ENCODE measurements at places on chromosomes 13 and 19.

- no peak for DNase-seq
Observed at GRCh38 chr13:35025314-35025713, 83.2 kb downstream of the NBEA start.

GRCh38 chr13:45298206-45298505, 42.8 kb downstream of the TPT1 start:
- no peak for DNase-seq

- DNase-seq = no peak
Observed at GRCh38 chr13:44355621-44356020, 18.0 kb upstream of the SERP2 start.

GRCh38 chr19:49119411-49120324, at the start of gene PPFIA3:
Gene PPFIA3, plus strand, starts transcription at chr19:49119544. Its CDS starts 8,330 bp downstream, at chr19:49127874.
- no peak for DNase-seq

GRCh38 chr19:585551-586110, 4.0 kb upstream of the HCN2 start:
- DNase-seq = no peak

DNA sequence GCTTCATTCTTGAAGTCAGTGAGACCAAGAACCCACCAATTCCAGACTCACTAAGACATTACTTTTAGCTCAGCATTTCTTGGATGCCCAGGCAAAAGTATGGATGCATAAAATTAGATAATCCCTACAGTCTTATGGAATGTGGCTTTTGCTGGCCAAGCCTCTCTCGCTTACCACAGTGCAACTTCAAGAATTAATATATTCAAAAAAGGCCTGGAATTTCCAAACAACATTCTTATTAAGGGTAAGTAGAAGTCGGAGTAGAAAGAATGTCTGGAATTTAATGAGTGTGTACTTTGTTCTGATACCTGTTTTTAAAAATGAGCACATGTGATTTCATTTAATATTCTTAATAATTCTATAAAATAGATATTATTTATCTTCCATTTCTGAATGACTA, 302.4 kb upstream of the TMTC4 start:
- DNase-seq = no peak

DNA sequence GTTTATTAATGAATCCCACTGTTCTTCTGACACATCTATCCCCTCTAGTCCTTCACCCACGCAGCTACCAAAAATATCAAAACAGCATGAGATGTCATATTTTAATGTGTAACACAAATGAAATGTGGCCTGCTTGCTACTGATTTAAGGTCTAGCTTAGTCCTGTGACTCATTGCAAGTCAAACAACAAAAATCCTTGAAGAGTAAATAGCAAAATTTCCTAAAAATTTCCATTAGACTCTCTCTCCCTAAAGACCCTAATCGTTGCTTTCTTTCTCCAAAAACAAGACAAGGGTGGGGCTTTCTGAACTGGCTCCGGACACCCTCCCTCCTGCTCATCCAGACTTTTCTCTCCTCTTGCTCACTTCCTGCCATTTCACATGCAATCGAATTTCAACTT, 99.9 kb upstream of the IPO5 start:
- DNase-seq = no peak

DNA sequence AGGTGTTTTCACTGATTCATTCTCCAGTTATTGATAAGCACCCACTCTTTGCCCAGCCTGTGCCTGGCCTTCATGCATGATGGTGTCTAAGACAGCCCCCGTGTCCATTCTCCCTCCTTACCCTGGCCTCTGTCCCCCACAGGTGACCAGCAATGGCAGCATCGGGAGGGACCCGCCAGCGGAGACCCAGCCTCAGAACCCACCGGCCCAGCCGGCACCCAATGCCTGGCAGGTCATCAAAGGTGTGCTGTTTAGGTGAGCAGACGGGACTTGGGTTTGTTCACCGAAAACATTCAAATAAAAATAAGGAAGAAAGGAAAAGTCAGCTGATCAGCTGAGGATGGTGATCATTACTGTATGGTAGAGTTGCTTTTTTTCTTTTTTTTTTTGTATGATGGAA, 6.6 kb downstream of the CLPTM1 start:
- no peak for DNase-seq

GRCh38 chr19:507286-508203, at the start of gene TPGS1:
Gene TPGS1, plus strand, starts transcription at chr19:507497. Its CDS starts 10 bp downstream, at chr19:507507.
- no peak for DNase-seq

DNA sequence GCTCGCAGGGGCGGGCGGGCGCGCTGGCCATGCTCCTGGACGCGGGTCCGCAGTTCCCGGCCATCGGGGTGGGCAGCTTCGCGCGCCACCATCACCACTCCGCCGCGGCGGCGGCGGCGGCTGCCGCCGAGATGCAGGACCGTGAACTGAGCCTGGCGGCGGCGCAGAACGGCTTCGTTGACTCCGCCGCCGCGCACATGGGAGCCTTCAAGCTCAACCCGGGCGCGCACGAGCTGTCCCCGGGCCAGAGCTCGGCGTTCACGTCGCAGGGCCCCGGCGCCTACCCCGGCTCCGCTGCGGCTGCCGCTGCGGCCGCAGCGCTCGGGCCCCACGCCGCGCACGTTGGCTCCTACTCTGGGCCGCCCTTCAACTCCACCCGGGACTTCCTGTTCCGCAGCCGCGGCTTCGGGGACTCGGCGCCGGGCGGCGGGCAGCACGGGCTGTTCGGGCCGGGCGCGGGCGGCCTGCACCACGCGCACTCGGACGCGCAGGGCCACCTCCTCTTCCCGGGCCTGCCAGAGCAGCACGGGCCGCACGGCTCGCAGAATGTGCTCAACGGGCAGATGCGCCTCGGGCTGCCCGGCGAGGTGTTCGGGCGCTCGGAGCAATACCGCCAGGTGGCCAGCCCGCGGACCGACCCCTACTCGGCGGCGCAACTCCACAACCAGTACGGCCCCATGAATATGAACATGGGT, 599 bp downstream of the ZIC2 start:
- DNase-seq = no peak

DNA sequence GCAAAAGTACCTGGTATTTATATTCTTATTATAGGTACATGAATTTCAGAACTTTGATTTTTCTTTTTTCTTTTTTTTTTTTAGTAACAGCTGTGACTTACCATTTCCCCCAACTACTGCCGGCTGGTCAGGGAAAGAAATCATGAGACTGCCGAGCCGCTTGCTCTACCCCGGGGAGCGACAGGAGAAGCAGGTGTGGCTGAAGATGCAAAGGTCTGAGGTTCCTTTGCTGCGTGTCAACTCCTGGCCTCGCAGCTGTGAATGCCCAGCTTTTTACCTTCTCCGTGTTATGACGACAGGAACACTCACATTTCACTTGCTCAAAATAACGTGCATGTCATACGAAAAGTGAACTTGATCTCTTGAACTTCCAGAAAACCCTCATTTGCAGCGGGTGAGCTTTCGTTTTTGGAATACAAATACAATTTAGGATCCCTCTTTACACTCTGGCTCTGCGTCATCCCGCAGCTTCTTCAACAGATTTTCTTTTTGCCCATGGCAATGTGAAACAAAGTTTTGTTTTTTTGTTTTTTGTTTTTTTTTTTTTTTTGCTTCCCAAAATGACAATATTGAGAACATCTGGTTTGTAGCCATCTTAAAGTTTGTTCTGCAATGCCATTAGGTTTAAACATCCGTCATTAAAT, 117.9 kb downstream of the EFNB2 start:
- DNase-seq = no peak

DNA sequence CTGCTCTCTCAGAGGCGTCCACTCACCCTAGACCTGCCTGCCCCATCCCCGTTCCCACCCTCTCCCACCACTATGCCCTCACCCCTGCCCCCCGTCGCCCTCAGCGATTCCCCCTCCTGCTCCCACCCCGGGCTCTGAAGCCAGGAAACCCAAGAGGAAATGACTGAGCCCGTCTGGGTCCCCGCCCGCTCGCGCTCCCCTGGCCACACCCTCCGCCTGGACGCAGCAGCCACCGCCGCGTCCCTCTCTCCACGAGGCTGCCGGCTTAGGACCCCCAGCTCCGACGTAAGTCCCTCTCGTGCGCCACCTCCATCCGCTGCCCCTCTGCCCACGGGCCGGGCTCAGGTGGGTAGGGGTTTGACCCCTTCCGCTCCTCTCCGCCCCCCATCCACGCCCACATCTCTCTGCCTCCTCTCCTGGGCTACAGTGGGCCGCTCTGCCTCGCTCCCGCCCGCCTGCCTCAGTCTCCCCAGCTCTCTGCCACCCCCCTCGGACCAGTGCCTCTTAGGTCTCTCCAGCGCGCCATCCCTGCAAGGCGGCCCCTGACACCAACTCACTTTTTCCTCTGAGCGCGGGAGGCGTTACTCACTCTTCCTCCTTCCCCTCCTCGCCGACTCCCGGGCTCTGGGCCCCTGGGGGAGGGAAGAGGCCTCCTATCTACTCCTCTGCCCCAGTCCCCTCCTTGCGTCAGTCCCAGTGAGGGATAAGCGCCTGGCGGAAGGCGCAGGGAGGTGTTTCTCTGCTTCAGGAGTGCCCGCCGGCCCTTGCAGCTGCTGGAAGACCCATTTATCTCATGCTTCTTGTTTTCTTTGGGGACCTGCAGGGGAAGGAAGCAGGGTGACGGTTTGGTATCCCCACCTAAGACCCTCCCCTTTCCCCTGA, at the start of gene FXYD5:
Gene FXYD5 (plus strand): TSS at position 211 of the 882 bp plus-strand sequence. CDS start 816 bp downstream, outside the sequence.
- DNase-seq = peak; percentile 86

GRCh38 chr13:40386586-40386985, 279.9 kb downstream of the FOXO1 start:
- no peak for DNase-seq

- no peak for DNase-seq
Observed at GRCh38 chr13:35549481-35549880, 73.0 kb upstream of the MAB21L1 start.

DNA sequence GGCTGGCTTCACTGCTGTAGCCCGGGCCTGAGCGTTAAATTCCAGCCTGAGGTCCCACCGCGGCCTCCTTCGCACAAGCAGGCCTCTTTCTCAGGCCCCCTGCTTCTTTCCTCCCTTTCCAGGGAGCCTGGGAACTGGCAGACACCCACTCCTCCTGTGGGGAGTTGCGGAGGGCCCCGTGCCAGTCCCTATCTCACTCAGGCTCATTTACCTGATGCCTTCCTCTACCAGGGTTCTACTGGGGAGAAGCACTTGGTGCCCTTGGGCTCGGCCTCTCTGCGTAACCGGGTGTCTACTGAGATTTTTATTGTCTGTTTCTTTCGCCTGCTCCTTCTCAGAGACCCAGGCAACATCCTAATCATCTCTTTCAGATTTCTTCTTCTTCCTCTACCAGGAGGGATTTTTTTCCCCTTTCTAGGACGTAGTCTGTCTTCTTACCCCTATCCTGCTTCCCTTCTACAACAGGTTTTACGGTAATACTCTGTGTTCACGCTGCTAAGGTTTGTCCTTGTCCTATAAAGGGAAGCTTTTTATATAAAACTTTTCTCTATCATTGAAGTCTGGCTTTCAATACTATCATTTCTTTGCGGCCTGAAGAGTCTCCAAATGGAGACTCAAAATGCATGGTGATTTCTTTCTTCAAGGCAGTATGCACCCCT, 135.4 kb upstream of the GPR12 start:
- DNase-seq = no peak

DNA sequence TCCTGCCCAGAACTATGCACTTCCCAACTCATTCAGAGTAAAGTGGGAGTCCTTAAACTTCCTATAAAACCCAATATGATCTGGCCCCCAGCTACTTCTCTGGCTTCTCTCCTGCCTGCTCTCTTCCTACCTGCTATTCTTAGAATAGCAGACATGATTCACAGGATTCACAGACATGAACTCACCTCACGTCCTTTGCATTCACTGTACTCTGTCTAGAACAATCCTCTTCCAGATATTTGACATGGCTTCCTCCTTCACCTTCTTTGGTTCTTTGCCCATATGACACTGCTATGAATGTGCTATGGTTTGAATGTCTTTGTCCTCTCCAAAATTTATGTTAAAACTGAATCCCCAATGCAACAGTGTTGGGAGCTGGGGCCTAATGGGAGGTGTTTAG, 154.9 kb downstream of the UGGT2 start:
- DNase-seq = no peak

- DNase-seq = no peak
Observed at GRCh38 chr19:38175422-38175821, 48.6 kb downstream of the DPF1 start.

GRCh38 chr19:44687888-44688287, 11.1 kb upstream of the CEACAM16 start:
- DNase-seq = no peak

DNA sequence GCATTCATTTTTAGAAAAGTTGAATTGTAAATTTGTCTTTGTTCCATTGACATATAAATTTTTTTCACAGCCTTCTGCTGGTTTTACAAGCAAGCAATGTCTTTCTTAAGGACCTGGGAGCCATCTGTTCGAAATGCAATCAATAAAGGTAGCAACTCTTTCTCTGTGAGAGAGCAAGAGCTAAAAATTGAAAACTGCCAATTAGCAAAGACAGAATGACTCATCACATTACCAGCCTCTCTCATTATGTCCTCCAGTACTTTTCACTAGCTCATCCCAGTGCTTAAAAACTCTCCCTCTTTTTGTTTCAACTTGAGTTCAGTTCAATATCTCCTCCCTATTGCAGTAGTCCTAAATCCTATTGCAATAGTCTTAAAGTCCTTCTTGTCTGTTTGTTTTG, 760.7 kb upstream of the SLITRK6 start:
- DNase-seq = no peak

GRCh38 chr19:52809801-52810200, 11.6 kb downstream of the ZNF28 start:
- DNase-seq = no peak

DNA sequence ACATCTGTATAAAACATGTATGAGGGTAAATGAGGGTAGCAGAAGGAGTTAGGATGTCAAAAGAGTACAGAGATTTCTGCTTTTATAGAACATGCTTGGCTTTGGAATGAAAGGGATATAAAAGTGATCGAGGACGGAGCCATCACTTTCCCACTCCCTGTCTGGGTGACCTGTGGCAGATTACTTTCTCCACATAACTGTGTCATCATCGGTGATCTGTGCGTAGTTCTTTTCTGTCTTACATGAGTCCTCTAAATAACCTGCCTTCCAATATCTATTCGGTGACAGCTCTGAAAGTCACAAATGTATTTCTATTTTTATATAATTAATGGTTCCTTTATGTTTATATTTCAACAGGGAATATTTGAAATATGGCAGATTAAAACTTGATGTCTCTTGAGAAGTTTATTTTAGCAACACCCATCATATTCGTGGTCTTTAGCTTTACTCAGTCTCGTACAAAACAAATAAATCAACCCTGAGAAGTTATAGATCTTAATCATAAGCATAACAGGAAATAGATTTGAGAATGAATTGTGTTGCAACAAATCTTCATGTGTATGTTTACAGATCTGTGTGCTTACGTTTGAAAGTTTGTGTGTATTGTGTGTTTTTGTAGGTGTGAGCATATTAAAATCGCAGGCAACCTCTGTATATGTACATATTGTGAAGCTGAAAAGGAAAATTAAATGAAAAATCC, 1094.3 kb downstream of the EFNB2 start:
- DNase-seq = no peak

- no peak for DNase-seq
Observed at GRCh38 chr13:54210397-54211049, 1181.9 kb downstream of the OLFM4 start.

All from suprapubic skin (tissue), 4 donors.